ENCODE measurements at places on chromosomes 2 and 18.

DNA sequence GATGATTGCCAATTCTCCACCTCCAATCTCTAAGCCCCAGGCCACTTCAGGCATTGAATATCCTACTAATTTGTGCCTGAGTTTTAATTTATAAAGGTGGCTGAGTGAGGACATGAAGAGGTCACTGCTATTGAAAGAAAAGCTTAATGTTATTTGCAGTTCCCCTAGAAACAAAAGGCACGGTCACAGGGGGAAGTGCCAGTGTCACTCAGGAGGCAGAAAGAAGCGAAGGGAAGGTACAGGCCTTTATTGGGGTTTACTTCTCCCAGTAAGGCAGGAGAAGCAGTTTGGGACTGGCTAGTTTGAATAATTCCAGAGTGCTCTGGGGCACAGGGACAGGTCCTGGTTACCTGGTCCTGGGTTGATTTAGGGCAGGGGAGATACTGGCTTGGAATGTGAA, 1.7 kb upstream of the ABHD1 start:
- DNase-seq = no peak

- DNase-seq = no peak
Observed at GRCh38 chr18:73774811-73775509, 372.7 kb downstream of the FBXO15 start.

DNA sequence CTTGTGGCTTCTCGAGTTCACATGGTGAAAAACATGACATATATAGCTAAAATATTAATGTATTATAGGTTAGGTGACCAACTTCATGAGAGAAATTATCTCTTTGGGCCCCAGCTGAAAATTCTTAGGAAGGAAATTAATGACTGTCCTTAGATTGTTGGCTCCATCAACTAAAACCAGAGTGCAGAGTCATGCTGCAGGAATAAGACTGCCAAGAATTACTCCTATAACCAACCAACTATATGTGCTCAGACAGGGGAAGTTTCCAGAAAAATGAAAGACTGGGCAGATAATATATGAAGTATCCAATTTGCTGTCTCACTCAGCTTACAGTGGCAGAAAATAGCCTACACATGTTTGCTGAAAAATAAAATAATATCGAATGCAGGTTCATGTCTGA, 71.0 kb upstream of the TMEFF2 start:
- DNase-seq = no peak

DNA sequence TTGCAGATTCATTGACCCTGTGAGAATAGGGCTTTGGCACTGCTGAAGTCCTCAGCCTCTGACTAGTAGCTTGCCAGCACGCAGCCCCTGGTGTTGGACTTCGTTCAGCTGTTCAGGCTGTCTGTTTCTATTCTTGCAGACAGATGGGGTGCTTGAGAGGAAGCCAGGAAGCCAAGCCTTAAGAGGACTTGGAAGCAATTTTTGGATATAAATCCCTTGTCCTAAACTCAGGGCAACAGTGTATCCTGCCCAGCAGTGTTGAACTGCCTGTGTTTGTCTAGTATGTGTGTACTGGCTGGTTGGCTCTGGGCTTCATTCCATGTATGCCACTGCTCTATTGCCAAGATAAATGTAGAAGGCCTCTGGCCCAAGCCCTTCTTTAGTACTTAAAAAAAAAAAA, 108.6 kb downstream of the COMMD1 start:
- no peak for DNase-seq

DNA sequence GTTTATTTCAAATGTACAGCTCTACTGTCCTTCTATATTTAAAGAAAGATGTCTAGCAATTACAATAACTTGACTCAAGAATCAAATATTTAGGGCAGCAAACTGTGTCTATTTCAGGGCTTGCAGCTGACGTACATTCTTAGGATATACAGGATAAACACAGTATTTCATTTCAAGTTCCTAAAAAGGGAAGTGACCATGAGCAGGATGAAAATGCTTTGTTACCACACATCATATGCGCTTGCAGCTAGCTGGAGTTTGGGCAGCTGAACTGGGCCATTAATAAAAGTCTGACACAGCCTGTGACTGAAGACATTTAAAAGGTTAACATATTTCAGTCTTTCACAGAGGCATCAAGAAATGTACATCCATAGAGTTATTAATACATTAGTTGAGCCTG, 264.6 kb upstream of the TRIB2 start:
- no peak for DNase-seq
